Sciatic nerve (tissue), 2 donors: ENCODE measurements at places on chromosomes 16 and 17. TPM values are rescaled to one million over a fixed set of nuclear protein-coding genes. Genes with fewer than 3 reads are reported as not detected.

DNA sequence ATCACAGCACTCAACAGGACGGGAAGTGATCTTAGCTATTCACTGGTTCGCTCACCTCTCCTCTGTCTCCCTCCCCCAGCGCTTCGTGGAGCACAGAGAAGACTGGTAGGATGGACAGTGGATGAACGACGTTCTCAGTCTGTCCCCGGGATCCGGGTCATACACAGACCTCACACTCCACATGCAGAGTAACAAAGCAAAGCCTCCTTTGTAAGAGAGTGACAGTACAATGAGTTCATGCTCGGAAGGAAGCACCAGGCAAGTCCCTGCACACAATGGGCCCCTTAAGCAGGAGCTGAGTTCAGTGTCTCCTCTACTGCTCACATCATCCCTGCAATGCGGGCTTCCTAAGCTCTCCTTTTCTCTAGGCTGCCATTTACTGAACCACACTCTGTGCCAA lies 356.9 kb downstream of the C16orf95 start:
- DNase-seq = no peak

Gene KRTAP3-1
- not detected for total RNA-seq

DNA sequence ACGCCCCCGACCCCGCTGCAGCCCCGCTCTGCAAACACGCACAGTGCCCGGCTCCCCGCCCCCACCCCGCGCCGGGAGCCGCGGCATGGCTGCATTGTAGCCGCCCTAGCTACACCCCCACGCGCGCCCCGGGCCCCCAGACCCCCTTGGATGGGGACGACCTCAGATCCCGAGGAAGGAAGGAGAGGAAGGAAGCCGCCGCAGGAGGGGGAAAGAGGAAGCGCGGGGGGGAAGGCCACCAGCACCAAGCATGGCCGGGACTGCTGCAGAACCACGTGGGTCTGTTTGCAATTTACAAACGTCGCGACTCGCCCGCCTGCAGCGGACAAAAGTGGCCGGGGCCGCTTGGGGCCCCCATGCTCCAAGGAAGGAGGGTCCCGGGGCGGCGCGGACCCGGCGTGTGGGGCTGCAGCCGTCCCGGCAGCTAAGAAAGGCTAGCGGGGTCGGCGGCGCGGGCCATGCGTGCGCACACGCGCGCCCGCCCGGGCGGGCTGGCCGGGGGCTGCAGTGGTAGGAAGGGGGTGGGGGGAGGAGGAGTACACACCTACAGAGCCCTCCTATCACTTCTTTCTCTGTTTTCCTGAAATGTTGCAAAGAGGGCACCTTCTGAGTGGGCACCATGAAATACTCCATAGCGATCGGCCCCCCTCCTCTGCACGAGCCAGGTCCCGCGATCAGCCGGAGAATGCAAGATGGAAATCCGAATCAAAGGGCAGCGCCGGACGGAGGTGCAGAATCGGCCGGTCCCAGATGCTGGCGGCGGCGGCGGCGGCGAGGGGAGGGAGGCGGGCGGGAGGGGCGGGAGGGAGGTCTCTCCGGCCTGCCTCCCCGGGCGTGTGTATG lies 488 bp downstream of the TFAP4 start:
- DNase-seq = peak; percentile 80

Gene ERN2
- not detected for total RNA-seq

GRCh38 chr16:83211711-83212110 lies 584.9 kb downstream of the CDH13 start:
- no peak for DNase-seq

GRCh38 chr17:61487989-61488595 lies 35.9 kb downstream of the TBX4 start:
- DNase-seq = no peak

DNA sequence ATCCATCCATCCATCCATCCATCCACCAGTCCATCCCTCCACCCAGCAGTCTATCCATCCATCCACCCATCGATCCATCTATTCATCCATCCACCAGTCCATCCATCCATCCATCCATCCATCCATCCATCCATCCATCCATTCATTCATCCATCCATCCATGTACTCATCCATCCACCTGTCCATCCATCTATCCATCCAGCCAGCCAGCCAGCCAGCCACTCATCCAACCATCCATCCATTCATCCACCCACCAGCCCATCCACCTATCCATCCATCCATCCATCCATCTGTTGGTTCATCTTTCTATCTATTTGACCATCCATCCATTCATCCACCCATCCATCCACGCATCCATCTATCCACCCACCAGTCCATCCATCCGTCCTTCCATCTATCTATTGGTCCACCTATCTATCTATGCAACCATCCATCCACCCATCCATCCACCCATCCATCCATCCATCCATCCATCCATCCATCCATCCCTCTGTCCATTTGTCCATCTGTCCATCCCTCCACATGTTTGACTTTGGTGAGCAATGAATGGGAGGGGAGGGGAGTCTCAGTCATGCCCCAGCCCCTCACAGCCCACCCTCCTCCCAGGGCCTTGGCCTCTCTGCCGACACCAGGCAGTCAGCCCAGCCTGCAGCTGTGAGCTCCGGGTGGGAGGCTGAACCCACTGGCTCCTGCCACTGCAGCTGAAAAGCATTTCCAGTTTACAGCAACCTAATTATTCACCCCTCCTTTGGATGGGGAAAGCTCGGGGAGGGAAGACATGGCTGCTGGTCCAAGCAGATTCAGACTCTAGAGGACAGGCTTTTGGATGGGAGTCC lies 38.1 kb upstream of the SSTR5 start:
- DNase-seq = no peak

Gene SLC6A2
- 1.1 TPM for total RNA-seq

- no peak for DNase-seq
Observed at GRCh38 chr16:66575060-66575459, 4.2 kb upstream of the CMTM2 start.

Gene PTX4
- not detected for total RNA-seq

DNA sequence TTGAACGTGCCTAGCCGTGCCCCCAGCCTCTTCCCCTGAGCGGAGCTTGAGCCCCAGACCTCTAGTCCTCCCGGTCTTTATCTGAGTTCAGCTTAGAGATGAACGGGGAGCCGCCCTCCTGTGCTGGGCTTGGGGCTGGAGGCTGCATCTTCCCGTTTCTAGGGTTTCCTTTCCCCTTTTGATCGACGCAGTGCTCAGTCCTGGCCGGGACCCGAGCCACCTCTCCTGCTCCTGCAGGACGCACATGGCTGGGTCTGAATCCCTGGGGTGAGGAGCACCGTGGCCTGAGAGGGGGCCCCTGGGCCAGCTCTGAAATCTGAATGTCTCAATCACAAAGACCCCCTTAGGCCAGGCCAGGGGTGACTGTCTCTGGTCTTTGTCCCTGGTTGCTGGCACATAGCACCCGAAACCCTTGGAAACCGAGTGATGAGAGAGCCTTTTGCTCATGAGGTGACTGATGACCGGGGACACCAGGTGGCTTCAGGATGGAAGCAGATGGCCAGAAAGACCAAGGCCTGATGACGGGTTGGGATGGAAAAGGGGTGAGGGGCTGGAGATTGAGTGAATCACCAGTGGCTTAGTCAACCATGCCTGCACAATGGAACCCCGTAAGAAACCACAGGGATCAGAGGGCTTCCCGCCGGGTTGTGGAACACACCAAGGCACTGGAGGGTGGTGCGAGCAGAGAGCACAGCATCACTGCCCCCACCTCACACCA lies 724 bp downstream of the GAA start:
- DNase-seq = peak; percentile 64

DNA sequence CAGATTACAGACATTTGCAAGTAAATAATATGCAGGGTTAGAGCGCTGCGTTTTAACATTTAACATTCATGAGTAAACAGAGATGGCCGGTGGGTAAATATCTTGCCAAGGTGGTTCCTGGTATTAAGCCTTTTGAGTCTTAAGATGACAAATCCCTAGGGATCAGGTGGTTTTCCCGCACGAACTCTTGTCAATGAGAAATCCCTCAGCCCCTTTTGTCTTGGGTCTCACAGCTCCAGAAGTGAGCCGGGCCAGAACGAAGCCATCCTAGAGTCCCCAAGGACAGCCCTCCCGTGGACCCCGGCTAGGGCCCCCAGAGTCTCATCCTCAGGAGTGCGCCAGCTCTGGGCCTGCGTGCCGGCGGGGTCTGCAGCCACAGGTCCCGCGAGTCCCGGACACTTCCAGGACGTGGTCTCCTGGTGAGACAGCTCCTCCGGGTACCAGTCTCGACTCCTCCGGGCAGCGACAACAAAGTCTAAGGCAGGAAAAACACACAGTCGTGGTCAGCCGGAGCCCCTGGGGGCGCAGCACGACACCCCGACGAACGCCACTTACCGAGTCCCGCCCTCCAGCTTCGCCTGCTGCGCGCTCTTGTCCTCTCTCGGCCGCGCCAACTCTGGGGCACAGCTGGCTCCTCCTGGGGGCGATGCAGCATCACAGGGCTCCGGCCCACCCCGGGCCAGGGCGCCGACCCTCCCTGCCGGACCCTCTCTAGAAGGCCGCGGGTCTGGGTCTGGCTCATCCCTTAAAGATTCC lies 13.3 kb downstream of the MIS12 start:
- peak; percentile 56 for DNase-seq

DNA sequence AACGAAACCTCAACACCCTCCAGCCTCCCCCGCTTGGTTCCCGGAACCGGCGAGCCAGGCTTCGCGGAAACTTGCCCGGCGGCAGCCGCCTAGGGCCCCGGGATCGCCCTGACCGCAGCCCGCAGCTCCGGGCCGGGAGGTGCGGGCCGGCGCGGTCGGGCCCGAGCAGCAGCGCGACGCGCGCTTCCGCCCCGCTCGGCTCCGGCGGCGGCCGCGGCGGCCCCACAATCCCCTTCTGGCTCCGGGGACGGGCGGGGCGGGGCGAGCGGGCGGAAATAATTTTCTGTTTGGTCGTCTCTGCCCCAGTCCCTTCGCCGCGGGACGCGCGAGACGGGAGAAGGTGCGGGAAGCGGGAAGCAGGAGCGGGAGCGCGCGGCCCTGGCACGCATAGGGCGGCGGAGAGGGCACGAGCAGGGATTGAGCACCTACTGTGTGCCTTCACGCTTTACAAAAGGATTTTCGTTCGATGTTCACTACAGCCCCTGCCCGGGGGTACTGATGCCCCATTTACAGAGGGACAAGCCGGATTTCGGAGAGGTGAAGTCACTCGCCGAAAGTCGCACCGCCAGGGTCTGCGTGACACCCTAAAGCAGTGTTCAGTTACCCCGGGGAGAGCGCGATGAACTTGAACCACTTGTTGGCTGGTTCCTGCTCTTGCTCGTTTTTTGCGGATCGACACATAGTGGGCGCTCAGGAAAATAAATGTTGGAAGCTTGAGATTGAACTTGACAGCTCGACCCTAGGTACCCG lies 2.7 kb upstream of the MLLT6 start:
- DNase-seq = peak; percentile 91

DNA sequence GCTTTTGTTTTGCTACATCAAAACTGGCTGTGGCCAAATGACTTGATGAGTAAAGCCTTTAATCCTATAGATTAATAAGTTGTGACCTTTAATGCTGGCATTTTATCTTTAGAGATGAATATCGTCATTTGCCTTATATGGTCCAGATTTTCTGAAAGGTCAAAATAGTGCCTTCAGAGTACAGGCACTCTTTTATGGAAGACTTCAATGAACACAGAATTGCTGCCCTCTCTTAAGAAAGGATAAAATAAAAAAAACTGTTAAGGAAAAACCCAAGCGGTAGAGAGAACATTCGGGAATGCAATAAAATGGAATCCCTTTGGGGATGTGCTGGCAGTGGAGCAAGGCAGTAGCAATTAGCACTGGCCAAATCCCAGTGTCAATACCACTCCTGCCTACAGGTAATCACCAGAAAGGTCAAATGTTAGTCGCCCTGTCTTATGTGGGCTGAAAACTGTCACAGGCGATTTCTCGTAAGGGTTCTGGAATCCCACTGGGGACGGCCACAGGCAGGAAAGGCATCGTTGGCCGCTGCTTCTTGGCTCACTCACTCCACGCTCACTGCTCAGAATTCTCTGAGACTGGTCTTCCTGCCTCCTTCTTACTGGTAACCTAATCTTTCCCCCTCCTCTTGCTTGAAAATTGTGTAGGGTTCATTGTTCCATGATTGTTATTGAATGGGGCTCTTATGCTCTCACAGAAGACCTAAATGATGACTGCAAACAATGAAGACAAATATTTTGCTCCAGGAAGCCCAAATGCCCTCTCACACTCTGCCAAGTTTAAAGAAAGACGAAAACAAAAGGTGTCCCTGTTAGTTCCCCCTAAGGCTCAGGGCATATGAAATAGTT lies 45.4 kb upstream of the HSBP1 start:
- DNase-seq = no peak

GRCh38 chr17:71764505-71764904 lies 356.3 kb upstream of the SOX9 start:
- no peak for DNase-seq

- DNase-seq = no peak
Observed at GRCh38 chr16:20867585-20867984, 32.6 kb downstream of the DCUN1D3 start.

Gene OR3A3
- not detected for total RNA-seq

Gene CA10
- total RNA-seq = not detected

DNA sequence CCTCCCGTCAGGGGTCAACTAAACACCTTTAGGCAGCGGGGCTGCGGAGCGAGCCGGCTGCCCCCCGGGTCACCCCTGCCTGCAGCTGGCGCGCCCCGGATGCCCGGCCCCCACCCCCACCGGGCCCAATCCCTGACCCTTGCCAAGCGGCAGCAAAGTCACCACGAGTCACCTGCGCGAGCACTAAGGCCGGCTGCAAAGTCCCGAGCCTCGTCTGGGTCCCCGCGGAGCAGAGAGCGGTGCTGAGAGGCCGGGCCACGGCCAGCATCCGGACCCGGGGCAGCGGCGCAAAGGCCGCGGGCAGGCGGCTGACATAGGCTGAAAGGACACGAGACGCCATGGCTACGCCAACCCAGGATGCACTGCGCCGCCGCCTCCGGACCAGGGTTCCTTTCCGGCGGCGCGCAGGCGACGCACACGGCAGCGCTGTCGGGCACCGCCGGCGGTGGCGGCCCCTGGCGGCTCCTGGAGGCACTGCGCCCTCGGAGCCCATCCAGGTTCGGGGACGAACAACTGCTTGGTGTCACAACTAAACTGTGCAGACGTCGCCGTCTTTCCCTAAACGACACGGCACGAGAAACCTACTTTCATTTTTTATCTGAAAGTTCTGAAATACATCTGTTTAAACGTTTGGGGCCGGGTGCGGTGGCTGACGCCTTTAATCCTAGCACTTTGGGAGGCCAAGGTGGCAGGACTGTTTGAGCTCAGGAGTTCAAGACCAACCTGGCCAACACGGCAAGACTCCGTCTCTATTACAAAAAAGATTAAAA lies at the start of gene NDUFAB1:
Gene NDUFAB1 (minus strand): TSS at position 366 of the 770 bp plus-strand sequence. CDS start 26 bp downstream, at position 340.
- DNase-seq = peak; percentile 93

Gene TLCD3B
- total RNA-seq = not detected

DNA sequence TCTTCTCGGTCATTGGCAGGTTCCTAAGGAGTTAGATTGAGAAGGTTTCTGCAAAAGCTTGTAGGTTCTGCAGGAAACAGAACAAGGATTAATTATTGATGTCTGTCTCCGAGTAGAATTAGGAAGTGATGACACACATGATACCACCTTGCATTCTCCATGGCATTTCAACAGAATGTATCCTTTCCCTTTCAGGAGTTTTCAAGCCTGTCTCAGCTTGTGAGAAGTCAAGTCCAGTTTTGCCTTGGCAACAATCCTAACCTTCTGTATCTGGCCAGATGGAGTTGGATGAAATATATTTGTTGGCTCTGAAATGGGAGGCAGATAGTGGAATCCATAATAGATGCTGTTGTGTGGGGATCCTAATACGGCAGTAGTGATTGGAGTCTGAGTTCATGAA lies 235.5 kb downstream of the SHISA9 start:
- DNase-seq = no peak

GRCh38 chr17:63930951-63931575 lies 1.1 kb downstream of the CD79B start:
- DNase-seq = peak; percentile 72

Gene TMC7
- total RNA-seq = 9.6 TPM

GRCh38 chr16:19029980-19030379 lies 37.4 kb upstream of the COQ7 start:
- DNase-seq = peak; percentile 6
